Esophagus muscularis mucosa (tissue), 4 donors: ENCODE measurements at places on chromosomes 5 and 9. TPM values are rescaled to one million over a fixed set of nuclear protein-coding genes. Genes with fewer than 3 reads are reported as not detected.

- H3K36me3 ChIP-seq, result peaks cover 40% of the 10 kb centered on the region
- H3K27me3 ChIP-seq, result no peaks in the 10 kb centered on the region
- no peak overlapping the region for H3K4me3 ChIP-seq
- no peak for DNase-seq
Observed at GRCh38 chr9:126883636-126884035, 23.2 kb downstream of the ZBTB34 start.

DNA sequence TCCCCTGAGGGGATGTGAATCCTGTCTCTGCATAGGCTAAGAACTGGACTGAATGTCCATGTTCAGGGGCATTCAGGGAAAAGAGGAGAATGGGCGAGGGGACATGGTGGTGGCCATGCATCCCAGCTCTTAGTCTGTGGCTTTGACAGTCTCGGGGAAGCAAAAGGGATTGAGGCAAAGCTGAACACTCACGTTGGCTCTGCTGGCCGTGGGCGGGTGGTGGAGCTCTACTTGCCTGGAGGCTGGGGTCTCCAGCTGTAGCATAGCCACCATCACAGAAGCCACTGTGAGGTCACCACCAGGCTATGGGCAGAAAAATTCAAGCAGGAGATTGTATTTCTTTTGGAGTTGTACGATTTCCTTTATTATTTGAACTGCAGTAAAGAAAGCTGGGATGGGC lies 4.1 kb downstream of the GARIN3 start:
- no peaks in the 10 kb centered on the region for H3K4me1 ChIP-seq
- H3K27me3 ChIP-seq, result peaks cover 24% of the 10 kb centered on the region

DNA sequence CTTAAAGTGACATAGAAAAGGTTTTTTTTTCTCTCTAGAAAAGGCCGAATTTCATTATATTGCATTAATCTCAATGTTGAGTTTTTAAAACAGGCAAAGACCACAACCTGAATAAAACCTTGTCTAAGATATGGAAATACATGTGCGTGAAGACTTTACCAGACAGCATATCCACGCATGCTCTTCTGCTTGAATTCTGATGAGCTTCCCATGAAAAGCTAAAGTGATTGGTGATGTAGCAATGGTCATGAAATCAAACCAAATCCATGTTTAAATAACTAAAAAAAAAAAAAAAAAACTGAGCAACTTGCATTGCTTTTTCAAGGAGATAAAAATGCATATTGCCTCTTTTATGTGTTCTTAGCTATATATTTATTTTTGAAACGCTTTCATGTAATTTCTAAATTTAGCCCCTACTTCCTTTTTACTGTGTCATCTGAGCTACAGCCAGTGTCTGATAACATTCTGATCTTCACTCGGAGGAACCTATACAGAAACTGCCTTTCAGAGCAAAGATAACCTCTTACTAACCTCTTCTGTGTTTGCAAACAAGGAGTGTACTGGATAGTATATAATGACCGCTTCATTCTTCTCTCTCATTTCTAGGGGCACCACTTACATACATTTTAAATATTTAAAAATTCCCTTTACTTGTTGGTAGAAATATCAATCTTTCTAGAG lies 179.1 kb upstream of the GNA14 start:
- no peak overlapping the region for H3K27ac ChIP-seq
- H3K4me1 ChIP-seq, result peaks cover 10% of the 10 kb centered on the region
- no peaks in the 10 kb centered on the region for H3K36me3 ChIP-seq
- H3K27me3 ChIP-seq, result no peaks in the 10 kb centered on the region
- H3K4me3 ChIP-seq, result no peak overlapping the region

DNA sequence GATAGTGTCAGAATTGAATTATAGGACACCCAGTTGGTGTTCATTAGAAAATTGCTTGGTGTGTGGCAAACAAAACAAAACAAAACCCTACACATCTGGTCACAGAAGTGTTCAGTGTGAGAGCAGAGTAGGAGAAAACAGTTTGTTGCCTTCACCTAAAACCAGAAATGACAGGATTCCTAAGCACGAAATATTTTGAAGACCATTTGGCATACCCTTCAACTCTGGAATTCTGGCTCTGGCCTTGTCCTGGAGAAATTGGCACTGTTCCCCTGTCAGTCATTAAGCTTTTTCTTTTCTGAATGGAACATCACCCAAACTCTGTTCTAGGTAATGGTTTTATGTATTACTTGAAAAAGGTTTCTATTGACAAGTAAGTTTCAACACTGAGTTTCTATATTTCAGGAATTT lies 110.2 kb upstream of the PCA3 start:
- peaks cover 84% of the 10 kb centered on the region for H3K4me1 ChIP-seq
- no peaks in the 10 kb centered on the region for H3K27me3 ChIP-seq
- no peak for DNase-seq
- peak overlapping the region; percentile 54 for H3K27ac ChIP-seq

- no peaks in the 10 kb centered on the region for H3K4me1 ChIP-seq
- no peak for DNase-seq
- H3K36me3 ChIP-seq, result no peaks in the 10 kb centered on the region
- no peaks in the 10 kb centered on the region for H3K27me3 ChIP-seq
- no peak overlapping the region for H3K4me3 ChIP-seq
Observed at GRCh38 chr5:156237361-156237760, 89.6 kb upstream of the SGCD start.

PROB1 gene
- 5.1 TPM for total RNA-seq
